ENCODE measurements at places on chromosomes 7 and 10.
A peak's percentile ranks its signal among the peaks of the same experiment; 100 is the strongest.

GRCh38 chr10:100816671-100817070 is 71.3 kb downstream of the PAX2 start:
- no peak for DNase-seq

GRCh38 chr7:29797112-29797944 is 9.0 kb upstream of the WIPF3 start:
- DNase-seq: no peak

GRCh38 chr10:32556783-32557395 is 110.9 kb downstream of the CCDC7 start:
- no peak for DNase-seq

GRCh38 chr10:131972474-131973071 is 9.2 kb downstream of the BNIP3 start:
- peak; percentile 29 for DNase-seq

GRCh38 chr7:90654718-90655427 is 58.8 kb downstream of the CDK14 start:
- no peak for DNase-seq

DNA sequence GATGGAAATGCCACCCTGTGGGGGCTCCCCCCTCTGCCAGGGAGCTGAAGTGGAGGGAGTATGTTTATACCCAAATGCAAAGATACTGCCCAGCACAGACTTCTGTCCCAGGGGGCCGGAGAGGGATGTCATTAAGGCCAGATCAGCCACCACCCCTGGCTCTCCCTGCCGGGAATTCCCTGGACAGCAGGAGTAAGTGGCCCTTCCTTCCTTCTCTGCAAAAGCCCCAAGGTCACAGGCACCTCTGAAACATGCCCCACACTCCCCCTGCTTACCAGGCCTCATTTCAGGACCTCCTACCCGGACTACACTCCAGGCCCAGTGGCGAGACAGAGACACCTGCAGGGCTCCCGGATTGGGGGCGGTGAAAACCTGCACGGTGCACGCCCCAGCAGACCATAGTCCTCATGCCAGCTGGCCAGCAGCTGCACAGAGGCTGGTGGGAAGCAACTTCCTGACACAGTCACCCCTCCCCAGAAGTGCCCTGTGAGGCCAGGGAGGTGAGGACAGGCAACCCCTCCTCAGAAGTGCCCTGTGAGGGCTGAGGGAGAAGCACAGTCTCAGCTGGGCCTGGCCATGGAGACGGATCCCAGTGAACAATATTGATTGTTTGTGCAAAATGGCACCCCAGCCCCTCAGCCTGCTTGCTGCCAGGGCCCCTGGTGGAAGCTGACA is 33.0 kb upstream of the RET start:
- DNase-seq: no peak

DNA sequence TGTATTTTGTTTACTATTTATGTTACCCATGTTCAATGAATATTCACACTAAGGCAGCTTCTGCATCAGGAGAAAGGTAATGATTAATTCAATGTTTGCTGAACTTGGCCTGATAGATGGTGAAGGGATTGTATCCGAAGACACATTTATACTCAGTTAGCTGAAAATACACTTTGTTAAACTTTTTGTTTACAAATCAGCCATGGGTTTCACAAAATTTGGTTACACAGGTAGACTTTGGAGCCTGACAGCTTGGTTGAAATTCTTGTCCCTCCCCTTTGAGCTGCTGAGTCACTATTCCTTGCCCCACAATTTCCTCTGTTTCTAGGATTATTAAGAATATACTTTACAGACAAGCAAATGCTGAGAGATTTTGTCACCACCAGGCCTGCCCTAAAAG is 162.6 kb downstream of the PPP1R3A start:
- DNase-seq: no peak

DNA sequence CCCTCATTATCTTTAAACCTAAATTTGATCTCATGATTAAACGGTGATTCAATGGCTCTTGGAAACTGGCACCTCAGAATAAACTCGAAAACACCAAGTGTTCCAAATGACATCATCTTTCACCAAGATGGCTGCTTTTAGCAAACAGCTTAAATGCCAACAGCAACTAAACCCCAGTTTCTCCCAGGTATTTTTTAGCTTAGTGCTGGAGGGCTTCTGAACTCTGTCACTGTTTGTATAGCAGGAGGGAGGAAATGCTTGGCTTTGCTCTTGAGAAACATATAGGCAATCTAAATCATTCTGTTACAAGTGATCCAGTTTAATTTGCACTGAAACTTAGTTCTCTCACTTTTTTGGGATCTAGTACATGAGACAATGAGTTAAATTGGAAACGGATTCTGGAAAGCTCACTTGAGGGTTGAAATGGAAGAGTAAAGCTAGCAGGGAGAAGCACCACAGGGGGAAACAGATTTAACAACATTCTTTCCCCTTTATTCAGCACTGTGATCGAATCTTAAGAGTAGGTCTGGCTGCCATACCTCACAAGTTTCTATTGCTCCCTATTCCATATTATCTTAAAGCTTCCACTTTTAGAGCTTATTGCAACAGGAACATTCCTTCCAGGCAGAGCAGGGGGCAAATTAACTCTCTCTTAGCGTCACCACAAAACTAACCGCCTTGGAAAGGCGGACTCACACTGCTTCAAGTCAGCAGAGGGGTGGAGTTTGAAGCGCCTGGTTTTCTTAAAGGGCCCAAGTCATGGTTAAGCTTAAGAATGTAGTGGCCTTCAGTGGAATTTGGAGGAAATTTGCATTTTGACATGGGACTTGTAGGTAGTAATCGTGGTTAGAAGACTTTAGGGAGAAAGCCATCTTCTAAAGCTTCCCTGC is 1.8 kb upstream of the CCDC6 start:
- peak; percentile 11 for DNase-seq

- no peak for DNase-seq
These were observed 79.6 kb downstream of the OR13A1 start for GRCh38 chr10:45235798-45236220.

DNA sequence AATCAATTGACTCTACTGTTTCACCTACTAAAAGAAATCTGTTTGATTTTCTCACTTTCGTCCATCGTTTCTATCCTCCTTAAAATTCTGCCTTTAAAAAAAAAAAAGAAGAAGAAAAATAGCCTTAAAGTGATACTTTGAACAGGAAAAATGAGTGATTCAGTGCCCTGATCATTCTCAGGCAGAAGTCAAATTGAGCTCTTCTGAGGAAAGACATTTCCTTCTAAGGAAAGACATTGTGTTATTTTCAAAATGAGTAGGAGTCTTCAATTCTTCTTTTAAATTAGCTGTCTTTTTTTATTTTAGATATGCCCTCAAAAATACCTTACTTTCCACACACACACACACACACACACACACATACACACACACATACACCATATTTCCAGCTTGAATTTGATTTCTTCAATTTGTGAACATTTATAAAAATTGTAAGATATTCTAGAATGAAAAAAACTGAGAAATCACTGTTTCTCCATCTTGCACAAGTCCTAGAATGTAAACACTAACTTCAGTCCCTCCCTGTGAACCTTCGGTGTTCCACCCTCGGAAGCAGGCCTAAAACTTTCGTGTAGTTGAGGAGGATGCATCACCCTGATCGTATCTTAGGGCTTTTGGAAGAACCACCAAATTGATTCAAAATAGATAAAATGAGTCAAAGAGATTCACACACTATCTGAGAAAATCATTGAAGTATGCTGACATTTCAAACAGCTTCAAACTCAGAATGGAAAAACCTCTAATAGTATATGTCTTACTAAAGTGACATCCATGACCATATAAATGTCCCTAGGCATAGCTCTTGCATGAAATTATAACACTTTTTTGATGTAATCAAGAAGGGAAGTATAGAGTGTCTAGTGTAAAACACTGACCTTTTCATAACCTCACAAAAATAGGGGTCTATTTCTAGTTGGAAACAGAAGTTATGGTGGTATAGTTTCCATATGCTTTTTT is 270.8 kb downstream of the GATA3 start:
- no peak for DNase-seq

GRCh38 chr7:123410273-123410904 is 124.0 kb downstream of the IQUB start:
- no peak for DNase-seq

- DNase-seq: no peak
These were observed 70.5 kb downstream of the SEMA3A start for GRCh38 chr7:84123965-84124547.

DNA sequence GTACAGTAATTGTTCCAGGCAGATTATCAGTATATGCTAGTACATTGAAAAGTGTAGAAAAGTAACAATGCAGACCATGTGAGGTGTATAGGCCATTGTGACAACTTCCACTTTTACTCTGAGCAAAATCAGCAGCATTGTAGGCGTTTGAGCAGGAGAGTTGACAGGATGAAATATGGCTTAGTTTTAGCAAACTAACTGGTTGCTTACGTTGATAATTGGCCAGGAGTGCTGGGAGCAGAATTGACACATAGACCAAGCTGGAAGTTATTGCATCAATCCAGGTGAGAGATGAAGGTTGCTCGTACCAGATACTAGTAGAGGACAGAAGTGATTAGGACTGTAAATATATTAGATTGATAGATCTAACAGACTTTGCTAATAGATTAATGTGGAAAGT is 46.0 kb downstream of the LCOR start:
- no peak for DNase-seq

- no peak for DNase-seq
These were observed 82.5 kb downstream of the OAT start for GRCh38 chr10:124336186-124336585.

DNA sequence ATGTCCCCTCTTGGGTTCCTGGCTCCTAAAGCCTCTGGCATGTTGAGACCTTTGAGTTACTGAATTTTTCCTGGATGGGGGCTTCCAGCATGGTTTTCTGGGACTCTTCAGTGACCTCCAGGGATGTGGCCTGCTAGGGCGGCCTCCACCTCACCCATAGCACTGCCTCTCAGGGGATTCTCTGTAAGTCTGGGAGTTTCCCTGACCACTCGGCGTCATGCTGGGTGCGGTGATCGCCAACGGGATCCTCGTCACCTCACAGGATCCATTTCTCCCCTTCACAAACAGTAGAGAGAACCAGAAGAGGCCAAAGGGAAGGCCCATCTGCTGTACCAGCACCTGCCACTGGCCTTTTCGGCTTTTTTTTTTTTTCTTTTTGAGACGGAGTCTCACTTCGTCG is 84.3 kb downstream of the NPTX2 start:
- DNase-seq: no peak

DNA sequence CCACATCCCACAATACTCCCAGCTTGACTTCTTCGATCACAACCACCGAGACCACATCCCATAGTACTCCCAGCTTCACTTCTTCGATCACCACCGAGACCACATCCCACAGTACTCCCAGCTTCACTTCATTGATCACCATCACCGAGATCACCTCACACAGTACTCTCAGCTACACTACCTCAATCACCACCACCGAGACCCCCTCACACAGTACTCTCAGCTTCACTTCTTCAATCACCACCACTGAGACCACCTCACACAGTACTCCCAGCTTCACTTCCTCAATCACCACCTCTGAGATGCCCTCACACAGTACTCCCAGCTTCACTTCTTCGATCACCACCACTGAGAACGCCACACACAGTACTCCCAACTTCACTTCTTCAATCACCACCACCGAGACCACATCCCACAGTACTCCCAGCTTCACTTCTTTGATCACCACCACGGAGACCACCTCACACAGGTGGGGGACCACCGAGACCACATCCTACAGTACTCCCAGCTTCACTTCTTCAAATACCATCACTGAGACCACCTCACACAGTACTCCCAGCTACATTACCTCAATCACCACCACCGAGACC is 8.6 kb downstream of the MUC3A start:
- DNase-seq: no peak

Measured in stimulated activated naive CD4-positive, alpha-beta T cell (primary cell).